Common myeloid progenitor, CD34-positive (primary cell): ENCODE measurements at places on chromosomes 12 and 14.

- DNase-seq: no peak
Measured at GRCh38 chr14:24866067-24866639, 183.8 kb downstream of the STXBP6 start.

- DNase-seq: no peak
Measured at GRCh38 chr12:10753059-10753458, 29.9 kb upstream of the YBX3 start.

DNA sequence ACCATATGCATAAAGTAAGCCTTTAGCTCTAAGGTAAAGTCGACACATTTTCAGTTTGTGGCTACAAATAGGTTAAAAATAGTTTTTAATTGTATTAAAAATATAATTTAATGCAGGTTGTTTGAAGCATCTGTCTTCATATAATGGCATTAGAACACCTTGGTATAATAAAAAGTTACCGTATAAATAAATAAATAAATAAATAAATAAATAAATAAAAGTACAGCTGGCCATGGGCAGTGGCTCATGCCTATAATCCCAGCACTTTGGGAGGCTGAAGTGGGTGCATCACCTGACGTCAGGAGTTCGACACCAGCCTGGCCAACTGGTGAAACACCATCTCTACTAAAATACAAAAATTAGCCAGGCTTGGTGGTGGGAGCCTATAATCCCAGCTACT, 15.6 kb downstream of the ZFYVE26 start:
- no peak for DNase-seq

GRCh38 chr12:91577586-91578539, 395.2 kb upstream of the DCN start:
- DNase-seq: peak; percentile 37

DNA sequence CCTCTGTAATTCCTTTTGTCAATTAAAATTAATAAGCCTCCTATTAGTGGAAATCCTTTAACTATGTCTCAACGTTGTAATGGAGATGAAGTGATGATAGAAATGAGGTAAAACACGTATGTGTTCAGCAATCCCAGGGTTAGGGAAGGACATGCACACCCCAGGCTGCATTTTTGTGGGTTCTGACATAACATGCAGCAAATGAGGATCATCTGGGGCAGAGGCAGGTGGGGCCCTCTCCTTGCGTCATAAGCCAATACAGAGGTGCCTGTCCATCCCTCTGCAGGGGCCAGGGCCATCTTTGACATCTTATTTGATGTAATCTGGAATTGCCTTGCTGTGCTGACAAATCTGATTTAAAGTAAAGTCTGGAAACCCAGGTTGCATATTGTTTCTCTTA, 73.2 kb downstream of the MYRFL start:
- no peak for DNase-seq

DNA sequence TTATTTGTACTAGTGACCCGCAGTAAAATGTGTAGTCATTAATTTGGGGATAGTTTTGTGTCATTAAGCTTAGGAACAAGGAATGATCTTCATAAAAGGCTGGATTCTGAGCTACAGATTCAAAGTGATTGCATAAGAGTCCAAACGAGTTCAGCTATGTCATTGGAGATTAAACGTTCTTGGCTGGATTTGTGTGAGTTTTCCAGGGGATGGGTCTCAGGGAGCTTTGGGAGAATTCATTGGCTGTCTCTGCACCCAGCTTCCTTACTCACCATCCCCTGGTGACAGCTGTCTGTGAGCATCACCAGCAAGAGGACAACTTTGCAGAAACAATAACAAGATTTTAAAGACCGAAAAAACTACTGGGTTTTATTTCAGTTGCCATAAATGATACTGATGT, 130.4 kb downstream of the DAAM1 start:
- no peak for DNase-seq

- no peak for DNase-seq
Measured at GRCh38 chr12:51403159-51403558, 12.0 kb upstream of the GALNT6 start.

DNA sequence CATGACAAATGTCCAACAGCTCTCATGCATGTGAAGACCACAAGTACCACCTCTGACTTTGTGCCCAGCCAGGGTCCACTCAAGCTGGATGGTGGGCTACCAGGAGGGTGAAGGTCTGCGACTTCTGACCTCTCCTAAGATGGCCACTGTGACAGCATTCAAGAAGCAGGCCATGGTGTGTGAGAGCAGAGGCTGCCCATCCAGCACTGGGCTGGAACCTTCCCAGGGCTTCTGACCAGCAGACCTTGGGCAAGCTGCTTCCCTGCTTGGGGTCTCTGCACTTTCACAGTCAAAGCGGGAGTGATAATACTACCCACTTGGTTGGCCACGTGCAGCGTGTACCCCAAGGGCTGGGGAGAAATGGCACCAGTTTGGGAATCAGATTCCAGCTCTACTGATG, 10.4 kb downstream of the MMAB start:
- no peak for DNase-seq

GRCh38 chr14:106837870-106838269, 1311.5 kb downstream of the TMEM121 start:
- no peak for DNase-seq

DNA sequence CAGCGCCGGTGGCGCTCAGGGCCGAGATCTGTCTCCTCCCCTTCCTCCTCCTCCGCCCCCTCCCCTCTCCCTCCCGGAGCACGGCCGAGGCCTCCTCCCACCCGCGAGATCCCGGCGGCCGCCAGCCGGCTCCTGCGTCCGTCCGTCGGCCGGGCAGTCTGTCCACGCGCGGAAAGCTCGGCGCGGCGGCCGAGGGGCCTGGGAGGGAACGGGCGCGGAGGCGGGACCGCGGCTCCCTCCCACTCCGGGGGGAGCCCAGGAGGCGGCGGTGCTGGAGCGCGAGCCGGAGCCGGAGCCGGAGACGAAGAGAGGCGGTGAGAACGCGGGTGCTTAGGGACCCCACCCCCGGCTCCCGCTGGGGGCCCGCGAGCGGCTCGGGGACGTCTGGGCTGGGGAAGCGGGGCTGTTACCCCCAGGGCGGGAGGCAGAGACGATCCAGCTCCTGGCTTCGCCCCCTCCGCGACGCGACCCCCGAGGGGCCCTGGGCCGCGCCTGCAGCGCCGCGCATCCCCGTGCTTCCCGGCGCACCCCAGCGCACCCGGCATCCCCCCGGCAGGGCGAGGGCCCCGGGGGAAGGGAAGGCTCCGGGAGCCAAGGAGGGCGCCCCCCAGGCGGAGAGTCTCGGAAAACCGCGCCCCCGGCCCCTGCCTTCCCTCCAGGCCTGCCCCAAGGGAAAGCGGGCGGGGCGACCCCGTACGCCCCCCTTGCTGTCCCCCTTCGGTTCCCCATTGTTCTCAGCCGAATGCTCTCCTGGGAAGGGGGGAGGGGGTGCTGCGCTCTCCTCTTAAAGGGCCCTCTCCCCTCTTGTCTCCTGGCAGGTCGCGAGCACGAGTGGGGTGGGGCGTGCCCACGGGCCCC, at the start of gene DTX1:
Gene DTX1 (plus strand): TSS at position 100 of the 858 bp plus-strand sequence. CDS start 1,463 bp downstream, outside the sequence.
- DNase-seq: no peak

- no peak for DNase-seq
Measured at GRCh38 chr12:104291867-104292524, 11.5 kb upstream of the EID3 start.

DNA sequence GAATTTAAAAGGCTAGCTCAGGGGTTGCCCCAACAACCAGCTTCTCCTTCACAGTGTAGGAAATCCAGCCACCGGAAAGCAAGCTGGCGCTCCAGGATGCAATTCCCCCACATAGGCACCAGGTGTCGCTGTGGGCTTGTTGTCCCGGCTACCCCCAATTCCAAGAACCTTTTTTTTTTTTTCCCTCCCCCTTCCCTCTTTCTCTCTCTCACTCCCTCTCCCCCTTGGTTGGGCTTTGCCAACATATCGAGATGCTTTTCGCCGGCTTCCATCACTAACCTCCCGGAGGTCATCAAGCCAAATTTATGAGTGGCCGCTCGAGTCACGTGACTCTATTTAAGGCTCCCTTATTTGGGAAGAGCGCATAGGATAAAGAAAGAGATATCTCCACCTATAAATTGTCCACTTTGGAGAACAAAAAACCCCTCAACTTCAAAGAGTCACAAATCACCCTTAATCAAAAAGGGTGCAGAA, at the start of gene HOXC5:
Gene HOXC5 (plus strand): TSS at position 424 of the 474 bp plus-strand sequence. CDS start 73 bp downstream, outside the sequence.
- peak; percentile 68 for DNase-seq

DNA sequence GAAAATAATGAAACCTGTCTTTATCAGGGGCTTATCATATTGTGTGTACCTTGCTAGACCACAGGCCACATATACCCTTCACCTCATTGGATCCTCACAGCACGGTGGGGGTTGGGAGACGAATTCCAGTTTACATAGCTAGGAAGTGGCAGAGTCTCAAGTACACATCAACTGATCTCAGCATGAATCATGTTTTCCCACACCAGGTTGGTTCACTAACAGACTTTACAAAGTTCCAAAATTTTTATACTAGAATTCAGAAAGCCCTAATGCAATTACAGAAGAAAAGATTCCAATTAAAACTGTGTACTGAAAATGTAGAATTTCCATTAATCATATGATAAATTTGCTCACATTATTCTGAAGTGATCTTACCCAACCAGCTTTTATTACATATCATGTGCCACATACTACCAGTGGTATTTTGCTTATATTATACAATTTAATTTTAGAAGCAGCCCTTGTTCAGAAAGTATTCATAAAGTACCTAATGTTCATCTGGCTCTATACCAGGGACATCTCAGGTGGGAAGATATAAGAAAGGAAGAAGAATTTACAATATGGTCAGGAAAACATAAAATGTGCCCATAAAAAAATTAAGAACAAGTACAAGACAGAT, 196.2 kb downstream of the ITPR2 start:
- no peak for DNase-seq

DNA sequence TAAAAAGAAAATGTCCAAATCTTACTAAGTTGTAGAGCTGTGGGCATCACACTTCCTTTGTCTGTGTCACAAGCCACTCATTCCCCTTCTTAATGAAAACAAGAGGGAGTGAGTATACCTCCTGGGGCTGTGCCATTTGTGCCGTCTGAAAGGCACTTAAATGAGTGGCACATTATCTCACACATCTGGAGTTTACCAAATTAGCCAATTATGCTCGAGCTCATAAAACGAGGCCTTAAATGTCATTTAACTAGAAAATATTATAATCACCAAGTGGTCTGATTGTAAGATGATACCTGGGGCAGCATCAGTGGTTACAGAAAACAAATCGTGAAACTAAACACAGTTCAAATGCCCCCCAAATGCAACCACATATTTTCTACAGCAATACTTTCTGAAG, 146.1 kb downstream of the PAX9 start:
- DNase-seq: no peak

GRCh38 chr12:27946421-27946820, 26.1 kb downstream of the PTHLH start:
- no peak for DNase-seq

DNA sequence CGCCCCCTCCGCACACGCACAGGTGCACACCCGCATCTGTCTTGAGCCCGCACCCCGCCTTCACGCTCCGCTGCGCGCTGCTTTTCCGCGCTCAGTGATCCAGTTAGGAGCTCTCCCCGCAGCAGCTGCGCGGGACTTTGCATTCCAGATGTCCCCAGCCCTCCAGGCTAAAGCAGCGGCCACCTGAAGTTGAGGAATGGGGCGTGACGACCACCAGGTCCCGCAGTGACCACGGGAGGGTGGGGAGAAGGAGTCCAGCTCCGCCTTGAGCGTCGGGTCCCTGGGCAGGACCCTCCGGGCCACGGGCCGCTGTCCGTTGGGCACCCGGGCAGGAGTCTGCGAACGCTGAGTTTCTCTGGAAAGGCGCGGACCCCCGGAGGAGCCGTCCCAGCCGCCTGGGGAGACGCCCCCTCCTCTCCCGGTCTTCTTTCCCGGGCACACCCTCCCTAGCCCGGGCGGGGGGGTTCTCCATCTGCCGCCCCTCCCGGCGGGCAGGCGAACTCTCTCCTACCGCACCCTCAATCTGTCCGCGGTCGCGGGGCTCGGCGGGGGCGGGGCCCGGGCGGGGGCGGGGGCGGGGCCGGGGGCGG, 334 bp upstream of the TMEM132C start:
- DNase-seq: no peak

- DNase-seq: no peak
Measured at GRCh38 chr12:108653922-108654321, 20.2 kb upstream of the SELPLG start.

GRCh38 chr12:121245951-121246350, 36.0 kb downstream of the P2RX4 start:
- no peak for DNase-seq

- DNase-seq: peak; percentile 83
Measured at GRCh38 chr12:107736914-107737313, 24.0 kb downstream of the PRDM4 start.

DNA sequence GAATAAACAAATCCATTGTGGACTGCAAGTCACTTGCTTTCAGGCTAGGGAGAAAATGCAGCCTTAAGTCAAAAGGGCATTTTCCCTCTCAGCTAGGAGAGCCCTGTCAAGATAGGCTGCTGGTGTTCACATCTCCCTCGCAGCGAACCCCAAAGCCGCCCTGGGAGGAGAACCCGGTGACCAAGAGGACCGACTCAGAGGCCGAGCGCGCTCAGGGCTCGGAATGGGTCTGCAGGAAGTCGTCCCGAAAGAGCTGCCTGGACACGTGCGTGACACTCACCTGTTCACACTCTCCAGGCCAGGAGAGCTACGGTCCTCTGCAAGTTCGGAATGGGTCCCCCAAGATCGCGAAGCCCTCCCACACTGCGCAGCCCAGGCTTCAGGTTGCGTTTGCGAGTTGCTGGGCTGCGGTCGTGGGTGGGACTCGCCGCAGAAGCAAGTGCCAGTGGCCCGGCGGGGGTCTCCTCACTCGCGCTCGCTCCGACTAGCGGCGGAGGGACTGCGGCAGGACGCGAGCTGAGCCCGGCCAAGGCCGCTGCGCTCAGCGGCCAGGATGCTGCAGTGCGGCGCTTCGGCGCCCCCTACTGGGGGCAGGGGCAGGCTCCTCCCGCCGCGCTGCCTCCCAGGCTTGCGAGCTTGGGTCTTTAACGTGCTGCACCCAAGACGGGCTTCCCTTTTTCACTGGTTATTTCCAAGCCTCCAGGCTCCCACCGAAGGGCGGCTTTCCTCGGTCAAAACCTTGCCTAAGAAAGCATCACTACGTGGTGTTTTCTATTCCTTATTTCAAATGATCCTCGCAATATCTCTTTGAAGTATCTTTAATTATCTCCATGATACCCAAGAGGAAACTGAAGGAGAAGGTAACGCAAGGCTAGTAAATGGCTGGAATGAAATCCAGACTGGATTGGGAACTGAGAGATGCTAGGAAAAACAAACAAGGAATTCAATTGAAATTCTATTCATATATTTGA, at the start of gene RERG:
Gene RERG (minus strand): TSS at position 503 of the 971 bp plus-strand sequence. CDS start 3,928 bp downstream, outside the sequence.
- peak; percentile 89 for DNase-seq
